ENCODE measurements at places on chromosomes 12 and 14.

- DNase-seq, result no peak
Observed at GRCh38 chr12:118981285-118982211, at the start of gene SRRM4. TSS of gene SRRM4 (plus strand) at chr12:118981541. CDS start at chr12:118981883, 342 bp downstream.

DNA sequence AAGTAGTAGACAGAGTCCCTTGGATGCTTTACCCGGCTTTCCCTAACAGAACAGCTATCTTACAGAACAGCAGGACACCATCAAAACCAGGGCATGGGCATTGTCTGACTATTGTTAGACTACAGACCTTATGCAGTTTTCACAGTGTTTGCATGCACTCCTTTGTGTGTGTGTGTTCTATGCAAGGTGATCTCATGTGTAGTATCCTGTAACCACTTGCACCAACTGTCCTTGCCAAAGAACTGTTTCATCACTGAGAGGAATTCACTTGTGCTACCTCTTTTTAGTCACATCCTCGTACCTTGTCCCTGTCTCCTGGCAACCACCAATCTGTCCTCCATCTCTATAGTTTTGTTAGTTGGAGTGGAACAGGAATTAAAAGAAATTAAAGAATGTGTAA is 183.6 kb upstream of the PZP start:
- no peak for DNase-seq

DNA sequence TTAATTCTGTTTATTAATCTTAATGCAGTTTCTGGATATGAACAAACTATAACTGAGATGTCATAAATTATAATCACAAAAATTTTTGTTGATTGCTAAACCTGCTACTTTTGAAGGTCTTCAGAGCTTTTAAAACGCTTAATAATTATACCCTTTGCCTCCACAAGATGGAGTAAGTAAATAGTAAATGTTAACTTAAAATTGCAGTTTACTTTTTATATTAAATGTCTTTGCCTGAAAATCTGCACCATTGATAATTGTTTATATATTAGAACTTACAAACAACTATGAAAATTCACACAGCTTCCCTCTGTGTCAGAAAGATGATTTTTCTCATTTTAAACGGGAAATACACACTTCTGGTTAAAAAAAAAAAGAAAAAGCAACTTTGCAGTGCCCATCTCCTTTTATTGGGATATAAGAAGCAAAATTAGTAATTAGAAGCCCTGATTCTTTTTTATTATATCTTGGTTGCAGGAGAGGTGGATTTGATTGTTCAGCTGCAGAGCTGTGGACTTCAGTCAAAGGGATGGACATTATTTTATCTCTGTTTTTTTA is 35.6 kb downstream of the SCFD1 start:
- DNase-seq, result no peak

- no peak for DNase-seq
Observed at GRCh38 chr14:61037215-61037614, 56.2 kb downstream of the SLC38A6 start.

- DNase-seq, result no peak
Observed at GRCh38 chr12:26871985-26872384, 39.0 kb upstream of the ITPR2 start.

DNA sequence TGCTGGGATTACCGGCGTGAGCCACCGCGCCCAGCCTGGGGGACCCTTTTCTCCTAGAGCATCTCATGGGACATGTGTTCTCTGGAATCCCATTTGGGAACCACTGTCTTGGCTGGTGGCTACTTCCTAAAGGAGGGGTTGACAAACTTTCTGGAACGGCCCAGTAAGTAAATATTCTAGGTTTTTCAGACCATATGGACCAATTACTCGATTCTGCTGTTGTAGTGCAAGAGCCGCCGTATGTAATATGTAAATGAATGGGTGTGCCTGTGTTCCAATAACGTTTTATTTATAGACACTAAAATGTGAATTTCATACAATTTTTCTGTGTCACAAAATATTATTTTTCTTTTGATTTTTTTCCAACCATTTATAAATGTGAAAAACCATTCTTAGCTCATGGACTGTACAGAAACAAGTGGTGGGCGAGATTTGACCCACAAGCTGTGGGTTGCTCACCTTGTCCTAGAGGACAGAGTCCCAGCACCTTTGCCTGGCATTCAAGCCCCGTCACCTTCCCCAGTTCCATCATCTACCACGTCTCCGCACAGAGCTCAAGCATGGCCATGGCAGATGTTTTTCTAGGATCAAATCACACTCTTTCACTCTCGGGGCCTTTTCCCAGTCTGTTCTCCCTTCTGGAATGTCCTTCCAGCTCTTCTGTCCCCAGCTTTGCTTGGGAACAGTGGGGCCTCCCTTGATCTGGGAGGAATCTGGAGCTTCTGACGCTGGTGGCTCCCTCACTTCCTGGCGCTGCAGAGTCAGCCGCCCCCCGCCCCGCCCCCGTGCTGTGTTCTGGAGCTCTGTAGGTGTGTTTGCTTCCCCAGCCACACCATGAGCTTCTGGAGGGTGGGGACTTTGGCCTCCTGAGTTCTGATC is 17.9 kb upstream of the RCOR1 start:
- DNase-seq, result no peak

DNA sequence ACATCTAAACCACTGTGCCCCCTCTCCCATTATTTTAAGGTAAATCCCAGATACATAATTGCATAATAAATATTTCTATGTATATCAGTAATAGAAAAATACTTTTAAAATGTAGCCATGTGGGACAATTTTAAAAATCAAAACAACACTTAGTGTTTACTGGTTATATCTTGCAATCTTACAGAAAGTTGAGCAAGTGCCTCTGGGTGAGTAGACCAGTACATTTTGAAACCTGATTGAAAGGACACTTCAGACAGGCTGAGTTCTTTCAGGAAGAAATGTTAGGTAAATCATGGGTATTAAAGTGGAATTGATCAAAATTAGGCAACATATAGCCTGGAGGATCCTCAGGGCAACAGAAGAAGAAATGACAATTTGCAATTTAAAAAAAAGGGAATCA is 7.2 kb downstream of the SLC38A4 start:
- DNase-seq, result no peak

GRCh38 chr14:65877166-65877565 is 464.6 kb downstream of the FUT8 start:
- DNase-seq, result no peak

Data from GF-D8 (cell line).